ENCODE measurements at places on chromosomes 6 and 20.
A peak's percentile ranks its signal among the peaks of the same experiment; 100 is the strongest.

DNA sequence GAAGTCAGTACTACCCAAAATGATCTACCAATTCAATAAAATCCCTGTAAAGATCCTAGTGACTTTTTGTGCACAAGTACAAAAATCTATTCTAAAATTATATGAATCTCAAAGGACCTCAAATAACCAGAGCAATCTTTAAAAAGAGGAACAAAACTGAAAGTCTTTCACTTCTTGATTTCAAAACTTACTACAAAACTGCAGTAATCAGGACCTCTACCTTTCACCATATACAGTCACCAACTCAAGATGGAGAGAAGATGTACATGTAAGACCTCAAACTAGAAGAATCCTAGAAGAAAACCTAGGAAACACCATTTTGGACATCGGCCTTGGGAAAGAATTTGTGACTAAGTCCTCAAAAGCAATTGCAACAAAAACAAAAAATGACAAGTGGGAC is 109.5 kb upstream of the CD93 start:
- no peak for DNase-seq

DNA sequence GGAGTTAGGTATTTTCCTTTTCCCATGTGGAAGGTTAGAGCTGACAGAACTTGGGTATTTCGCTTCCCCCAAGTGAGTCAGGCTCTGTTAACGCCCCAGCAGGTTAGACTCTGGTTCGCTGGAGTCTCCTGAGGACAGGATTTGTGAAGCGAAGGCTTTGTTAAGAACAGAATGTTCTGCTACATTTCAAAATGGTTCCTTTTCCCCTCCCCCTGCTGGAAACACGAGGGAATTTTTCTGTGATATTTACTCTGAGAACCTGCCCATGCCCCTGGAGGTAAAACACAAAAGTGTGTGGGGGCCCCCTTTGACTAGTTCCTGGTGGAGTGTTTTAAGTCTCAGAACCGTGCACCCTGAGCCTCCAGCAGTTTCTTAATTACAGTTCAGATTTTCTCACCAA is 731.4 kb upstream of the CITED2 start:
- no peak for DNase-seq

DNA sequence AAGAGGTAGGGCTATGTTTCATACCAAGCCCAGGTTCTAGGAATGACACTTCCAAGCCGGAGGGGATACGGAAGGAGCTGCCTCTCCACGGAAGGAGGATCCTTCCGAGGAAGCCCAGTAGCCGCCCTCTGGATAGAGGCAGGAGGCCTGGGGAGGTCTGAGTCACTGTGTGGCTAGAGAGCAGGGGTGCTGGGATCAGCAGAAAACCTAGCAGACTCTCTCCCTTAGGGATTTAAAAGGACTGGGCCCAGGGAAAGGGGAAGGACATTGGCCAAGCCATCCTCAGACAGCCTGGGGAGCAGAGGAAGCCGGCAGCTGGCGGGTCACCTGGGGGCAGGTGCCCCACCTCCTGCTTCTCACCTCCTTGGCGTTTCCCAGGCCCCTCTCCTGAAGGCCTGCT is 36.6 kb upstream of the NFATC2 start:
- DNase-seq: no peak

DNA sequence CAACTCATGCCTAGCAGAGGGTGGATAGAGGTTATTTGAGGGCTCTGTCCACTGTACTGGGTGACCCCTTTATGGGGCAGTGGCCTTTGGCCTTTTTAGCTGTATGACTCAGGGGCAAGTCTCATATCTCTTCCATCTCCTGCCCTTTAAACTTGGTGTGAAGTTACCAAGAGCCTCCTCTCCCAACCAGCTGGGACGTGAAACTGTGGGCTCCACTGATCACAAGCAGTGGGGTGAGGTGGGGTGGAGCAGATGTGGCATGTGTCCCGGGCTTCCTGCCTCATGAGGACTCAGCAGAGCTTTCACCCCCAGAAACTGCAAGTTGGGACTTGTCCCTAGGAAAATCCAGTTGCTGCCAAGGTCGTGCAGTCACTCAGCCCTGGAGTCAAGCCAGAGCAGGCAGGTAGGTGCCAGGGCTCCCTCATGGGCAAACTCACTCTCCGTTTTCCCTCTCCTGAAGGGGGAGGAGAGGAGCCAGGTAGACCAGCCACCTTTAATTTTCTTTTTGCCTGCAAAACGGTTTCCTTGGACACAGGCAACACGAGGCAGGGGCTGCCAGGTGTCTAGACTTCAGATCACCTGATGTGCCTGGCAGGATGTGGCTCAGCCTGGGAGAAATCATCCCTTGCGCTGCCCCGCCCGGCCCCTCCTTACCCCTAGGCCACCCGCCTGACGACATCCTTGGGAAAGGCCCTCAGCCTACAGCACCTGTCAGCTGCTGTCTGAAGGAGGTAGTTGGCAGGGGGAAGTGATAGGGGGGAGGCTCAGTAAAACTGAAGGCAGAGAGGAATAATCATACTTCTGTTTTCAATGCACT is 4.0 kb downstream of the CDKN1A start:
- DNase-seq: peak; percentile 67

GRCh38 chr6:44456070-44456965 is 68.8 kb downstream of the CDC5L start:
- DNase-seq: no peak

DNA sequence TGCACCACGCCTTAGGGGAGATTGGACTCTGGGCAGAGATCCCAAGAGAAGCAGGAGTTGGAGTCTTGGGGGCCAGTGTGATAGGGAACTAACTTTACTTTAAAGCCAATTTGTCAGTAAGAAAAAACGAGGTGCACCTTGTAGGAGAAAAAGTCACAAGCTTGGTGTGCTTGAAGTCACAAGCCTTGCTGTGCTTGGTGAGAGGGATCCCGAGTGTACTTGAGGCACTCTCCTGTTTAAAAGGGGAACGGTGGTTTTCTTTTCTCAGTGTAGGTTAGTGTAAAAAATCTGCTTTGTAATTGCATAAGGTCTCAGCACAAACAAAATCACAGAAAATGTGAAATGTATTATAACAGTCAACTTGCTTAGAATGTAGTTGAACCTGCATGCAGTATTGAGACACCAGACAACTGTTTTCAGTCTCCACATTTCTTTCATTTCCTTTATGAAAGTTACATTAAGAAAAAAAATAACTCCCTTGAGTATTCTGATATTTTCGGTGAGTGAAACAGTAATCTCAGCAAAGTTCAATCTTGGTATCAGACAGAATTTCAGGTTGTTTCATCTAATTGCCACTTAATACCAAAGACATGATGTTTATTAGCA is 111.1 kb upstream of the DUSP22 start:
- no peak for DNase-seq

- DNase-seq: no peak
These were observed 280.3 kb downstream of the HACE1 start for GRCh38 chr6:104579310-104579863.

DNA sequence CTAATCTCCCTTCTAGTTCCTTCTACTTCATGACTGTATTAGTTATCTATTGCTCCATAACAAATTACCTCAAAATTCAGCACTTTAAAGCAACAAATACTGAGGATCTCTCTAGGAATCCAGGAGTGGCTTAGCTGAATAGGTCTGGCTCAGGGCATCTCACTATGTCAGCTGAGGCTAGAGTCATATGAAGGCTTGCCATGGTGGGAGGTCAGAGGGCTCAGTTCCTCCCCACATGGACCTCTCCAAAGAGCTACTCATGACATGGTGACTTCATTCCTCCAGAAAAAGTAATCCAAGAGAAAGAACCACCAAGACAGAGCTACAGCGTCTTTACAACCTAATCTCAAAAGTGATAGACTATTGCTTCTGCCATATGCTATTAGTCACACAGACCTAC is 70.2 kb upstream of the PRND start:
- DNase-seq: no peak

DNA sequence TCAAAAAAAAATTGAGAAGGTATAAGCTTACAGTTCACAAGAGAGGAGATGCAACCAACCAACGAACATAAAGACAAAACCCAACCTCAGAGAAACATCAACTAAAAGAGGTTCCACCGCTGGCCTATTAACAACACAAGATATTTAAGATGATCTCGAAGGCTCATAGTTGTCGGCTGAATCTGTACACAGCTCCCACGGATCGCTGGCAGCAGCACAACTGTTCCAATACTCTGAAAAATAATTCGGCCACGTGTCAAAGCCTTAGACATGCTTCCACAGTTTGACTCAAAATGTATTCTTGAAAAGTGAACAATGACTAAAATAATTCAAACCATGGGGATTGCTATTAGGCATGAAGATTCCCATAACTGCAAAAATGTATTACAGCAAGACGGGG is 13.7 kb downstream of the EXOC2 start:
- DNase-seq: no peak

GRCh38 chr6:145814035-145814500 is 527 bp downstream of the FBXO30 start:
- peak; percentile 4 for DNase-seq

DNA sequence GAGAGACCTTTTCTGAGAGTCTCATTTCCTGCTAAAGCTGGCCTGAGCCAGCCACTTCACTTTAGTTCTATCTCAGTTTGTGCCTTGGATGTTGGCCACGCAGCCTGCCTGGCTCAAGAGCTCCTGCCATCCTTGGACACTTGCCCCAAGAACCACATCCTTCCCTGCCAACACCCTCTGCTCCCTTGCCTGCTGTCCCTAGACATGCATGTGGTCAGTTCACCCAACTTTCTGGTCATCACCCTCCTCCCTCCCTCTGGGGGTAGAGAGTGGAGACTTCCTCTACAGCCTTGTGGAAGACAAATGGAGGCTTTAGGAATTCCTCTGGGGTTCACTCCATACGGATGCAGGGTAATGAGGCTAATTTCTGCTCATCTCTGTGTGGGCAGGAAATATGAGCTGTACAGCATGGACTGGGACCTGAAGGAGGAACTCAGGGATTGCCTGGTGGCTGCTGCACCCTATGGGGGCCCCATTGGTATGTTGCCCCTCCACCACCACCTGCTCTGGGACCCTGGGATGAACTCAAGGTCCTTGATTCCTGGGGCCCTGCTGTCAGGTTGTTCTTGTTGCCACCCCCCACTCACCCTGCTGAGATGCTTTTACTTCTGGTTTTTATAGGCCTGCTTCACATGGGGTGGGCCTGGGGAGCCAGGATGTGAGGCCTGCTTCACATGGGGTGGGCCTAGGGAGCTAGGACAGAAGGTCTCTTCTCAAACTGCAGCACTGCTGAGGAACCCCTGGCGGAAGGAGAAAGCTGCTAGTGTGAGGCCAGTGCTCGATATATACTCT is 13.8 kb upstream of the PTPRA start:
- no peak for DNase-seq

All from stimulated activated CD4-positive, alpha-beta T cell treated with anti-CD3 and anti-CD28 coated beads, TNF-alpha, amount 100 ng/mL, for 1 hour (primary cell).